Activated CD4-positive, alpha-beta memory T cell treated with anti-CD3 and anti-CD28 coated beads, Interleukin-2, amount 10 ng/mL, durations not matched to agents 7 days and 5 days (primary cell): ENCODE measurements at places on chromosomes 11 and 22.

GRCh38 chr11:61904539-61905048, 12.8 kb downstream of the RAB3IL1 start:
- no peak for DNase-seq

GRCh38 chr22:26409719-26410335, 19.2 kb upstream of the ASPHD2 start:
- no peak for DNase-seq

DNA sequence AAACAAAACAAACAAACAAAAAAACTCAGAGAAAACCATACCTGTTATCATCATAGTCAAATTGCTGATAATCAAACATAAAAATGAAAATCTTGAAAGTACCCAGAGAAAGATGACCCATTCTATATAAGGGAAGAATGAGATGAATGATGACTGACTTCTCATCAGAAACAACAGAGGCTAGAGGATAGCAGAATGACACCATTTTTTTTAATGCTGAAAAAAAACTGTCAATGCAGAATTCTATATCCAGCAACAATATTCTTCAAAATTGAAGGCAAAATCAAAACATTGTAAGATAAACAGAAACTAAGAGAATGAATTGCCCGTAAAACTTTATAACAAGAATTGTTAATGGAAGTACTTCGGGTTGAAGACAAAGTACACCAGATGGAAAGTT, 122.1 kb downstream of the ENTHD1 start:
- DNase-seq: no peak

DNA sequence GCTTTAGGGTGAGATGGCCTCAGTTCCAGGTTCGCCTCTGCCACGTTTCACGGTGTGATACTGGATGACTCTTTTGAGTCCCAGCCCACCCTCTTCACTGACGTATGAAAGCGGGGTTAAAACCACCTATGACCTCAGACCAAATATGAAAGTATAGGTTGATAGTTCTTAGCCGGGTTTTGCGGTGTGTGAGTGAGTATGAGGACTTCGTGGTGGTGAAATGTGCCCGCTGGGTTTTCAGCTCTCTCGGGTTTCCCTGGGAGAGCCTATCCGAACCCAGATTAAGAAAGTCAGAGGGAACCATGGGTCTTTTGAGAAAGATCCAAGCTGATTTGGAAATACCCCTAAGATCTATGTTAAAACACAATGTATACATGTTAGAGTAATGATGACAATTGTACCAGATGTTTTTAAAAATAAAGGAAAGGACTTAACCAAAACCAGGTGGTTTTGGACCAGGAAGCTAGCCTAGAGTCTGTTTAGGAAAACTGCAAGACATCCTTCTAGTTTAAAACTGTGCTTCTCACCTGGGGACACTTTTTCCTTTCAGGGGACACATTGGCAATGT, 25.8 kb upstream of the ST3GAL4 start:
- no peak for DNase-seq

DNA sequence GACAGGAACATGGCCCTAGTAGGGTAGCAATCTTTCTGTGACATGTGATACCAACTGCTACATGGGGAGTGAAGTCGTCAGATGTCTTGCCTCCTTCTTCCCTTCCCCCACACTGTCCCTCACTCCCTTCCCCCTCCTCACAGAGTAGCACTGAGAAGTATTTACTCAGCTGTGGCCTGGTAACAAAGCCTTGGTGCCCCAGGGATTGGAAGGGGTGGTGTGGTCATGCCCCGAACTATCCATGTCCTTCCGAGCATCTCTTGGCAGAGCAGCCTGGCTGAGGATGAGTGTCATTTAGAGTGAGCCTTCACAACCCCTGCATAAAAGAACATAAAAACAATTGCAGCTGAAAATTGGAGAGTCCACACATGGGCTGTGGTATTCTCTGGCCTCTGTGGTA, 46.1 kb downstream of the ARFGAP2 start:
- DNase-seq: no peak

DNA sequence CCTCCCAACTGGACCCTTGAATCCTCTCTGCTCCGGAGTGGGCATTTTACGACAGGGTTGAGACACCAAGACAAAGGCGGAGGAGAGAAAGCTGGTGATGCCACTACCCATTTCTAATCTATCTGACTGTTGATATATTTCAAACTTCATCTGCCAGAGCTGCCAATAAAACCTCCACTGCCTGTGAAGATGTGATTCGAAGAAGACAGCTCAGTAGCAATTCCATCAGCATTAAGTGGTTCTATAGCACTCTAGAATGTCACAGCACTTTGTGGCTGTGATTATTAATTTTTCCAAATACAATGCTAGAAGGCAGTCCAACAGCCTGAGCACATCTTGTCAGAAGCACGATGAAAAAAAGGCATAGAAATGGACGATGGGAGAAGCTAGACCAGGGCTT, 282.8 kb downstream of the OPCML start:
- DNase-seq: no peak

DNA sequence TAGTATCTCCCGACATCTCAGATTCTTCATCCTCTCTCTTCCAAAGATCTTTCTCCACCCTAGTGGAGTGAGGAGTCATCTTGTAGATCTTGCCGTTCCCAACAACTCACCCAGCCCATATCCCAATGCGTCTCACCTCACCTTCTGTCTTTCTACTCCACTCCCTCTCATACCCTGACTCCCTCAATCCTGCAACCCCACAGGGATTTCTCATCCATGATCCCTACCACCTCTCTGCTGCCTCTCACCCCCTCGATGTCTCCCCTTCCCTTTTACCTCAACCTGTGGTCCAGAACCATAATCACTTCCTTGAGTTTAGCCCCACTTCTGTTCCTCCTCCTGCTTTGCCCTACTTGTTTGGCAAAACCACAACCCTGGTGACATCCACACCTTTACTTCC, 41.7 kb downstream of the OTOG start:
- DNase-seq: no peak

DNA sequence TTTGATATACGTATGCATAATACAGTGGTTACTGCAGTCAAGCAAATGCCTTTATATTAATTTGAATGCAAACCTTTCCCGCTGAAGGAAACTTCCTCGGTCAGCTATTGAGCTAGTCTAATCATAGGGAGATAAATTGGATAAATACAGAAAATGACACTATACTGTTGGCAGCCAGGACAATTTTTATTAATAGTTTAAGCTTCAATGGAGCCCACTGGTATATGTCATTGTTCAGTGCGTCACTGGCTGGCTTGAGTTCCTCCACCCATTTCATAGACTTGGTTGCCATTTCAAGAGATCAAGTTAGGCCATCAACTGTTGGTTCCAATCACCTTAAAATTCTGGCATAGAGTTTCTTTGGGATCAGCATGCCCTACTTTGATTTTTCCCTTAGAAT, 32.5 kb upstream of the DNAJB7 start:
- DNase-seq: no peak

- no peak for DNase-seq
Observed at GRCh38 chr11:35143297-35144135, 4.5 kb downstream of the CD44 start.

DNA sequence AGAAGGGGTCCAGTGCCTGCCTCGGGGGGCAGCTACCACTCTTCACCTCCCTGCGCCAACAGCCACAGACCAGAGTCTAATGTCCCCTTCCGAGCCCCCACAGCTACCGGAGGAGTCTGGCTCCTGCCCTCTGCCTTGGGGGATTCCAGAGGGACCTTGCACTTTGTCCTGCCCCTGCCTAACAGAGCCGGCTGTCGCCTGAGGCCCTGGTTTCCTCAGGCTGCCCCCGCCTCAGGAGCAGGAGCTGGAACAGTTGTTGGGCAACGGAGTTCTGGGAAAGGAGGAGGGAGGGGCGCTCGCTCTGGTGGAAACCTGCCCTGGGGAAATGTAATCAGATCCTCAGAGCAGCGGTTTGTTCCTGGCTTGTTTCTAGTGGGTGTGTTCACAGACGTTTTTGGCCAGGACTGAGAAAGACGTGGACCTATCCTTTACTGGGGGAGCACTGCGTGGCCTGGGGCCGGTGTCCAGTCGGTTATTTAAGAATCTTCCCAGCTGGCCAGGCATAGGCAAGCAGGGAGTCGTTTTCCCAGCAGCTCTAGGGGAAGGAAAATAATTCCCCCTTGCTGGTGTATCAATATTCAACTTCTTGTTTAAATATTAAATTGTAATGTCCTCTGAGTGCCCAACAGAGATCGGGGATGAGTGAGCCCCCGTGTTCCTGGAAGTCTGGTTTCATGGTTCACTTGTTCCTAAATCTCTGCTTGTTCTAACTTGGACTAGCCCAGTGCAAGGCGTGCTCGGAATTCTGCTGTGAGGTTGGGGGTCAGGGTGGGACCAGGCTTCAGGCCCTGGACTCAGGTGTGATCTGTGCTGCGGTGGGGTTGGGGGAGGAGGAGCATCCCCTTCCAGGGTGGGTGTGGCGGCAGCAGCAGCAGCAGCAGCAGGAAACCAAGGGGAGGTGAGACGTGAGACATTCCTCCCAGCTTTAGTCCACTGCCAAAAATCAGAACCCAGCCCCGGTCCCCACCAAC, 32.1 kb downstream of the A4GALT start:
- no peak for DNase-seq

- no peak for DNase-seq
Observed at GRCh38 chr11:102722821-102723220, 1.9 kb downstream of the MMP8 start.

GRCh38 chr11:3161720-3162409, 3.2 kb downstream of the OSBPL5 start:
- no peak for DNase-seq

DNA sequence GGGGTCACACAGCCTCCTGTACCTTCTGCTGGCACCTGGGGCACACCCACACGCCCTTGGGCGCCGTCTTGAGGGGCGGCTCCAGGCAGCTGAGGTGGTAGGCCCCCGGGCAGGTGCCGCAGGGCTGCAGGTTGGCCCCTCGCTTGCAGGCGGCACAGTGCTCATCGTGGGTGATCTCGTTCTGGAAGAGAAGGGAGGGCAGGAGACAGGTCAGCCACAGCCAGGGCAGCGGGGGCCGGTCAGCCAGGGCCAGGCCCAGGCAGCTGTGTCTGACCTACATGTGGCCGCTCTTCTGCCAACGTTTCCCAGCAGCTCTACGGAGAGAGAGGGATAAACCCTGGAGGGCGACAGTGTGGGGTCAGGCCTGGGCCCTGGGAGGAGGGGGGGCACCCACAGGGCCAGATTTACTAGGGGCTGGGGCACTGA, 121.9 kb downstream of the PHF21B start:
- no peak for DNase-seq

DNA sequence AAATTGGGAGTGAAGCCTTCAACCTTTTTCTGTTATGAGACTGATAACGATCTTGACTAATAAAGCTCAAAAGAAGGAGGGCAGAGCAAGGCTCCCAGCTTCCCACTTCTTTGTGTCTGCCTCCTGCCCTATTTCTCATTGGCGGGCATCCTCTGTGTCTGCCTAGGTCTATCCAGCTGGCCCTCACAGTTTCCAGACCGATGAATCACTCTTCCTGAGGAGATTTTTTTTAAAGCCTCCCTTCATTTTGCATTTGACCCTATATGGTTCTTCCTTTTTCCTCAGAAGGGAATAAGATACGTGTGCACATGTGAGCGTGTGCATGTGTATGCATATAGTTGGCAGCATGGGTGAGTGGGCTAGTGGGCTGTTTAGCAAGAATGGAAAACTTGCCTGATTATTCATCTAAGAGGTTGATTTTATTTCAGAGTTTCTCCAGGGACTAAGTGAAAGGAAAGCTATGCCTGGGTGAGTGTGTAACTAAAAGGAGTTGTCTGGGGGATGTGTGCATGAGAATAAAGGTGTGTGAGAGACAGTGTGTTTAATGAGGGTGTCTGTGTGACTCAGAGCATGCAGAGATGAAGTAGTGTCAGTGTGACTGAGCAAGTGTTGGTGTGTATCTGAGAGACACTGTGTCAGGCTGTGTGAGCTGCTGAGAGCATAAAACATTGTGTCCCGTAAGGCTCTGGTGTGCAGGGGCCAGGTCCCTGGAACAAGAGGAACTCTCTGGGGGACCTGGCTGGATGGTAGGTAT, 12.2 kb downstream of the PHLDB1 start:
- no peak for DNase-seq

GRCh38 chr11:36312611-36313472, 16.8 kb downstream of the PRR5L start:
- DNase-seq: no peak

GRCh38 chr22:32574958-32575910, 100.6 kb downstream of the FBXO7 start:
- DNase-seq: no peak

- no peak for DNase-seq
Observed at GRCh38 chr11:102226702-102227490, 90.4 kb upstream of the BIRC3 start.

DNA sequence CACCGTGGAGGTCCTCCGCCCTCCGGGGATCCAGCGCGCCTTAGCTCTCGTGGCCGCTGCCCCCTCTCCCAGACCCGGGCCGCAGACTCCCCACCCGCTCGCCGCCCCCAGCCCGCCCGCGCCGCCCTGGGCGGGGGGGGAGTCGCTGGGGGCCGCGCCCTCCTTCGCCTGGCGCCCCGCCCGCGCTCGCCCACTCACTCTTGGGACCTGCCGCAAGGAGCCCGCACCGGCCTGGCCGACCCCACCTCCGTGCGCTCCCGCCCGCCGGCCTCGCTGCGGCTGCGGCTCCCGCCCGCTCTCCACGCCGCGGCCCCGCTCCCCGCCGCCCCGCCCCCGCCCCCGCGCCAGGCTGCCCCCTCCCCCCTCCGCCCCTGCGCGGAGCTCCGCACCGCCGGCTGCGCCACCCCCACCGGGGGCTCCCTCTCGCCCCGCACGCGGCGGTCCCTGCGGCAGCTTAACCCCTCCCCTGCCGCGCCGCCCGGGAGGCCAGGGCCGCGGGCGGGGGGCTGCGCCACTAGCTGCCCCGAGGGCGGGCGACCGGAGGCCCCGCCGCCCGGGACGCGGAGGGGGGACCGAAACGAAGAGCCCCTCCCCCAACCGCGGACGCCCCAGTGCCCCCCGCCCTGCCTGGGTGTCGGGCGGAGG, 724 bp upstream of the RASGRP2 start:
- DNase-seq: peak; percentile 54

DNA sequence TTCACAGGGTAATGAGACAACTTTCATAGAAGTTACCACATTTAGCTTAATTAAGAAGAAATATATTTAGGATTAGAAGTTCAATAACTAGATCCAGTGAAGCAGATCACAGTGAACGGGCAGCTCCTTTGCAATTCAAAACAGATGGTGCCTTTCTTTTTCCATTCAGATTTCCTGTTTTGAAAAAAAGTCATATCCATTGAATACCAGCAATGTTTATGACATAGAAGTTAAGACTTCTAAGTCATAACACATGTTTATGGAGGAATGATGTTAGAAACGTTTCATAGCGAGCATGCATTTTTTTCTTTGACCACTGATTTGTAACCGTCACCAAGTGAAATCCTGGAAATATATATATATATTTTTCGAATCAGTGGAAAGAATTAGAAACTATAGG, 24.7 kb downstream of the LUZP2 start:
- no peak for DNase-seq
